PC-9 (cell line): ENCODE measurements at places on chromosomes 12 and 14. TPM values are rescaled to one million over a fixed set of nuclear protein-coding genes. Genes with fewer than 3 reads are reported as not detected.

Gene OVCH1
- total RNA-seq: not detected in 2 replicates

Gene LRRC10
- total RNA-seq: not detected in 2 replicates

Gene KCNH3
- total RNA-seq: not detected in 2 replicates

Gene IGF1
- not detected in 2 replicates for total RNA-seq
